ENCODE measurements at places on chromosomes 7 and 10. TPM values are rescaled to one million over a fixed set of nuclear protein-coding genes. Genes with fewer than 3 reads are reported as not detected.

CALML5 gene
- total RNA-seq: not detected

CLRN3 gene
- not detected for total RNA-seq

CYP2C18 gene
- not detected for total RNA-seq

FOXP2 gene
- total RNA-seq: not detected

SMNDC1 gene
- total RNA-seq: 39.3 TPM

HTR7 gene
- total RNA-seq: not detected

IL6 gene
- not detected for total RNA-seq

ACHE gene
- total RNA-seq: not detected

GIMAP7 gene
- total RNA-seq: 476 TPM

DYNC1I1 gene
- total RNA-seq: not detected

MUC3A gene
- total RNA-seq: not detected

DNA sequence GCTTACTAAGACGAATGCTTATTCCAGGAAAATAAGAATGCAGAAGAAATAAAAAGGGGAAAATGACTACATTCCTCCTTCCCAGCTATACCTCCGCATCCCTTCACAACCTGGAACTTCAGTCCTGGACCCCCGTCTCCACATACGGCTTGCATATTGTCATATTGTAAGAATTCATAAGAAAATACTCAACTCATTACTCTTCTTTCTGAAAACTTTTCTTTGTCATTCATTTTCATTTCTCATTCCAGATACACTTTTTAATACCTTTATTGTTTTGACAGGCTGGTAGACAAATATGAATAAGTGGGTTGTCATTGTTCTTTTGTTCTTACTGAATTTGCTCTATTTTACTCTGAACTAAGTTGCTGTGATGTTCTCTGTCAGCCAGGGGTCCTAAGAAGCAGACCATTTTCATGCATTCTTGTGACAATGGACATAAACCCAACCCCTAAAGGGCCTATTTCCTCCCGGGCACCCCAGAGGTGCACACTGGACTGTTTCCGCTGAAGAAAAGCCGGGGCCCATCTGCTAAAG is 23.3 kb upstream of the SFTPA2 start:
- no peak overlapping the region for H3K27ac ChIP-seq
- no peak overlapping the region for H3K4me3 ChIP-seq
- H3K4me1 ChIP-seq: no peaks in the 10 kb centered on the region
- no peaks in the 10 kb centered on the region for H3K27me3 ChIP-seq
- no peak for DNase-seq
- H3K36me3 ChIP-seq: no peaks in the 10 kb centered on the region

- H3K36me3 ChIP-seq: no peaks in the 10 kb centered on the region
- no peak within 1 kb of the TSS for H3K27ac ChIP-seq
Observed at GRCh38 chr10:73655990-73656298, at the start of gene SYNPO2L. SYNPO2L (minus strand) TSS chr10:73656029; CDS start chr10:73655922, 107 bp downstream.

DNA sequence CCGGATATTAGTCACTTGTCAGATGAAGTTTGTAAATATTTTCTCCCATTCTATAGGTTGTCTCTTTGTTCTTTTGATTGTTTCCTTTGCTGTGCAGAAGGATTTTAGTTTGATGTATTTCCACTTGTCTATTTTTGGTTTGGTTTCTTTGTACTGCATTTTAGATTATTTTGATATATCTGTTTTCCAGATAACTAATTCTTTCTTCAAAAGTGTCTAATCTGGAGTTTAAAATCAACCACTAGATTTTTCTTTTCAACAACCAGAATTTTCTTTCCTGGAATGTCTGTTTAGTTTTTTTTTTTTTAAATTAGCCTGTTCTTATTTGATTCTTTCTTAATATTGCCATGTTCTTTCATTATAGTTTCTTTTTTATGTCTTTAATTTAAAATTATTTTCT is 116.8 kb upstream of the INHBA start:
- H3K36me3 ChIP-seq: no peaks in the 10 kb centered on the region
- H3K27me3 ChIP-seq: no peaks in the 10 kb centered on the region
- H3K27ac ChIP-seq: no peak overlapping the region
- H3K4me1 ChIP-seq: no peaks in the 10 kb centered on the region
- no peak for DNase-seq

- H3K27me3 ChIP-seq: no peaks in the 10 kb centered on the region
- H3K36me3 ChIP-seq: no peaks in the 10 kb centered on the region
- no peak overlapping the region for H3K4me3 ChIP-seq
- H3K4me1 ChIP-seq: no peaks in the 10 kb centered on the region
Observed at GRCh38 chr10:91590904-91591796, 41.7 kb downstream of the PPP1R3C start.

DNA sequence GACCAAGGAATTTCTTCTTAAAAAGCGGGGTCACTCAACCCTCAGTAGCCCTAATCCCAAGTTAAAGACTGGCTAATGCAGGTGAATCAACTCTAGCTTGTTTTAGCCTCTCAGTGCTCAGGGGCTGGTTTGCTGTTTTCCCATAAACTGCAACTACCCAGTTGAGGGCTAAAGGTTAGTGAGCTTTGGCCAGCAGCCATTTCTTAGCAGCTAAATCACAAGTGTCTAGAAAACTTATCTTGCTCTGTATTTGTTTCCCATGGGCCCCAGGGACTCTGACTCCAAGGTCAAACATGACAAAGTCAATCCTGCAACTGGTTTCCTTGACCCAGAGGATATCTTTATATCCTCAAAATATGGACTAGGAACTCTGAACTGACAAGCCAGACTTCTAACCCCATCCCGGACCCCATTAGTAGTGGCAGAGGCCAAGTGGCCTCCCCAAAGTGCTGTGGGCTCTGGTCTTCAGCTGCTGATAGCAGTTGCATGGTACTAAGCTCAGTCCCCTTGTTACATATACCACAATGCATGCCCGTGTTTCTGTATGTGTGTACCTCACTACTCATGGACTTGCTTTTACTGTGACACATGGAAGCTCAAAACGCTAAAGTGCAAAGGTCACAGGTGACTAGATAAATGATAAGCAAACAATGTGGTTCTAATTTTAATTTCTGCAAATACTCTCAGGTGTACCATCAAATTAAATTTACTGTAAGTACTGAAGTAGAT is 793.0 kb upstream of the IGFBP3 start:
- no peak overlapping the region for H3K4me3 ChIP-seq
- H3K27ac ChIP-seq: no peak overlapping the region
- DNase-seq: no peak
- no peaks in the 10 kb centered on the region for H3K4me1 ChIP-seq

DNA sequence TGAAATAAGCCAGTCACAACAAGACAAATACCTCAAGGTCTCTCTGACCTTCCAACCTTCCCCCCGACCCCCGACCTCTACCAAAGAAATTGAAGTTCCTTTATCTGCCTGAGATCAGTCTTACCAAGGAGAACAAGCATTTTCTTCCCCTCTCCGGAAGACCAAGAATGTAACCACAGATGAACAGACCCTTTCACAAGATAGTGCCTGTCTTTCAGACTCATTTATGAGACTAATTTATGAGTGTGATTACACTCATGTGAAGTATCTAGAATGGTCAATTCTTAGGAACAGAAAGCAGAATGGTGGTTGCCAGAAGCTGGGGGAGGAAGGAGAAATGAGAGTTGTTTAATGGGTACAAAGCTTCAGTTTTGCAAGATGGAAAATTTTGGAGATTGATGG is 108.9 kb upstream of the MKLN1 start:
- no peaks in the 10 kb centered on the region for H3K27me3 ChIP-seq
- H3K4me3 ChIP-seq: no peak overlapping the region
- DNase-seq: no peak
- H3K4me1 ChIP-seq: no peaks in the 10 kb centered on the region

DNA sequence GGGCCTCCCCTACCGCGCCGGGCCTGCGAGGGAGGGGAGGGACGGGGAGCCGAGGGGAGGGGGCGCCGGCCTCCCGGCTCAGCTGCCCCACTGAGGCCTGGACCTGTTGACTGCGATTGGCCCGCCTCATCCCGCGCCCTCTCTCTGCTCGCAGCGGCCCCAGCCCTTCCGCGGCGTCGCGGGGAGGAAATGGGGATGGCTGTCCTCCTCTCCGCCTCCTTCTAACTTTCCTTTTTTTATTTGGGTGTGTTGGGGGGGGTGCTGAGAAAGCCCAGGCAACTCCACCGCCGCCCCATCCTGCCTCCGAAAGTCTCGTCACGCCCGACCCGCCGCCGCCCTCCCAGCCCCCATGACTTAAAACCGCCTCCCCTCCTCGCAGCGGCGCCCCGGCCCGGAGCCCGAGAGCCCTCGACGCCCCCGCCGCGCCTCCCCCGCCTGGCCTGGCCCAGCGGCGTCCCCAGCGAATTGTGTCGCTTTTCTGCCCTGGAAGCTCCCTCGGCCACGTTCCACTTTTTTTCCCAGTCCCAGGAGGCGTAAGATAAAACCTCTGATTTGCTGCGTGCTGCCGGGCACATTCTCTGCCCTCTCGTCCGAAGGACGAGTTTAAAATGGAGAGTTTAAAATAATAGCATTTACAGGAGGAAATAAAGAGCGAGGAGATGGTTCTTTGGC is 842 bp upstream of the SKIDA1 start:
- peak overlapping the region; percentile 78 for H3K4me3 ChIP-seq
- H3K4me1 ChIP-seq: peaks cover 23% of the 10 kb centered on the region
- no peaks in the 10 kb centered on the region for H3K36me3 ChIP-seq
- H3K27me3 ChIP-seq: no peaks in the 10 kb centered on the region
- DNase-seq: peak; percentile 76
- peak overlapping the region; percentile 63 for H3K27ac ChIP-seq

GRCh38 chr10:128316121-128316726 is 190.0 kb upstream of the MKI67 start:
- H3K27me3 ChIP-seq: no peaks in the 10 kb centered on the region
- no peaks in the 10 kb centered on the region for H3K36me3 ChIP-seq
- DNase-seq: no peak
- H3K4me1 ChIP-seq: no peaks in the 10 kb centered on the region
- H3K4me3 ChIP-seq: no peak overlapping the region

GRCh38 chr10:129030996-129031843 is 435.8 kb upstream of the MGMT start:
- no peaks in the 10 kb centered on the region for H3K27me3 ChIP-seq
- H3K27ac ChIP-seq: no peak overlapping the region
- peaks cover 23% of the 10 kb centered on the region for H3K4me1 ChIP-seq
- no peaks in the 10 kb centered on the region for H3K36me3 ChIP-seq

DNA sequence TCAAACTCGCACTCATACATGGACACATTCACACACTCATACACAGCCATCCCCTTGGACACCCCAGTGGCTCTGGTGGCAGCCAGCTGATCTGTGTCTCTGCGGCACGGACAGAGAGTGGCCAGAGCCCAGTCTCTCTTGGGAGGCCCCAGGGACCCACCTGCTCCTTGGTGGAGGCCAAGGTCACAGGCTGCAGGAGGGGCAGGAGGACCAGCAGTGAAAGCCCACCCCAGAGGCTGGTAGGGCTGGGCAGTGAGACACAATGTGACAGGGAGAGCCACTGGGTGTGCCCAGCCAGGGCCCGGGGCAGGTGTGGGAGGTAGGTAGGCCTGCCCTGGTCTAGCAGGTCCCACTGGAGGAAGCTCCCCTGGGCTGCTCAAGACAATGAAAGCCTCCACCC is 18.5 kb downstream of the SHH start:
- no peak overlapping the region for H3K27ac ChIP-seq
- H3K4me3 ChIP-seq: no peak overlapping the region
- no peaks in the 10 kb centered on the region for H3K27me3 ChIP-seq
- no peaks in the 10 kb centered on the region for H3K36me3 ChIP-seq
- DNase-seq: no peak

- no peaks in the 10 kb centered on the region for H3K4me1 ChIP-seq
- no peak within 1 kb of the TSS for H3K4me3 ChIP-seq
- no peak for DNase-seq
- peaks cover 16% of the 10 kb centered on the region for H3K27me3 ChIP-seq
Observed at GRCh38 chr10:70052462-70053217, at the start of gene MACROH2A2. MACROH2A2 (plus strand) TSS chr10:70052846; CDS start chr10:70075659, 22,813 bp downstream.

DNA sequence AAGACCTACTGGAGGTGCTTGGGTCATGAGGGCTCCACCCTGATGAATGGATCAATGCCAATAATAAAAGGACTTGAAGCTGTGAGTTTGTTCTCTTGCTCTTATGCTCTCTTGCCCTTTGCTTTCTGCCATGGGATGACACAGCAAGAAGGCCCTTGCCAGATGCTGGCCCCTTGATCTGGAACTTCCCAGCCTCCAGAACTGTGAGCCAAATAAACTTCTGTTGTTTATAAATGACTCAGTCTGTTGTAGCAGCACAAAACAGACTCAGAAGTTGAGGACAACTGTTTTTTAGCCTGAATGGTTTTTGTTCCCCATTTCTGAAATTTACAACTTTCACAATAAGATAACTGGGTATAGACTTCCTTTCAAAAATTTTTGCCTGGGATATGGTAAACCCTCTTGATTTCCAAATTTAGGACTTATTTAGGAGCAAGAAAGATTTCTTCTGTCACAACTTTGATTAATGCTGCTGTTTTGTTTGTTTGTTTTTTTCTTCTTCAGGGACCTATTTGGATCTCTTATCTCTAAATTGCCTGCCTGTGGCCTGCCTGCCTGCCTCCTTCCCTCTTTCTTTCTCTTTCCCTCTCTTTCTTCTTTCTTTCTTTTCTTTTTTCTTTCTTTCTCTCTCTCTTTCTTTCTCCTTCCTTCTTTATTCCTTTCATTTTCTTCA is 12.1 kb downstream of the ENTPD1 start:
- no peak overlapping the region for H3K4me3 ChIP-seq
- H3K27ac ChIP-seq: no peak overlapping the region
- no peak for DNase-seq
- H3K36me3 ChIP-seq: no peaks in the 10 kb centered on the region
- H3K27me3 ChIP-seq: no peaks in the 10 kb centered on the region

GRCh38 chr10:68231817-68232251 is at the start of gene ATOH7:
ATOH7 (minus strand) TSS chr10:68232113; CDS start chr10:68231677, 436 bp downstream.
- DNase-seq: no peak
- H3K27ac ChIP-seq: no peak within 1 kb of the TSS
- H3K27me3 ChIP-seq: peaks cover 14% of the 10 kb centered on the region
- no peaks in the 10 kb centered on the region for H3K36me3 ChIP-seq
- peaks cover 6% of the 10 kb centered on the region for H3K4me1 ChIP-seq

GRCh38 chr10:79602953-79603352 is 7.8 kb upstream of the SFTPA1 start:
- H3K27ac ChIP-seq: no peak overlapping the region
- H3K4me3 ChIP-seq: no peak overlapping the region
- H3K4me1 ChIP-seq: no peaks in the 10 kb centered on the region
- no peaks in the 10 kb centered on the region for H3K36me3 ChIP-seq
- H3K27me3 ChIP-seq: no peaks in the 10 kb centered on the region
- no peak for DNase-seq

DNA sequence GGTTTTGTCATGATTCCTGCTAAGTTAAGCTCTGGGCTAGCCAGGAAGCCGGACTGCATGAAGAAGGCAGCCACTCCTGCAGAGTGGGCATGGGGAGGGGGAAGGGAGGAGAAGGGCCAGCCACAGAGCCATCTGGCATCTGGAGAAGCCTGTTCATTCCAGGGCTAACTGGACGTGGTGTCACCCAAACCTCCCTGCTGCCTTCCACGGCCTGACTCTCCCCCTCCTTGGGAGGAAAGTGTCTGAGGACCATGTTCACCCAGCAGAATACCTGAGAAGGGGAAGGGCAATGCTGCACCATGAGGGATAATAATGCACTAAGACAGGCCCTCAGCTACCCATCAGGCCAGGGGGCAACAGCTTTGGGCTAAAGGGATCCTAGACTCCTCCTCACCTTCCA is 15.4 kb downstream of the AQP1 start:
- H3K4me3 ChIP-seq: no peak overlapping the region
- H3K36me3 ChIP-seq: no peaks in the 10 kb centered on the region
- DNase-seq: no peak
- no peak overlapping the region for H3K27ac ChIP-seq
- no peaks in the 10 kb centered on the region for H3K4me1 ChIP-seq
